Gastrocnemius medialis (tissue), 4 donors: ENCODE measurements at places on chromosomes 7 and 10. TPM values are rescaled to one million over a fixed set of nuclear protein-coding genes. Genes with fewer than 3 reads are reported as not detected.

TAS2R3 gene
- 0.92 TPM for total RNA-seq

HABP2 gene
- total RNA-seq: not detected

VPS37D gene
- 2.2 TPM for total RNA-seq

CFAP70 gene
- 0.98 TPM for total RNA-seq

RTKN2 gene
- total RNA-seq: not detected

AOAH gene
- total RNA-seq: 0.17 TPM

GRCh38 chr10:71770255-71770654 lies 3.1 kb downstream of the VSIR start:
- no peak overlapping the region for H3K4me3 ChIP-seq
- no peak for DNase-seq

DNA sequence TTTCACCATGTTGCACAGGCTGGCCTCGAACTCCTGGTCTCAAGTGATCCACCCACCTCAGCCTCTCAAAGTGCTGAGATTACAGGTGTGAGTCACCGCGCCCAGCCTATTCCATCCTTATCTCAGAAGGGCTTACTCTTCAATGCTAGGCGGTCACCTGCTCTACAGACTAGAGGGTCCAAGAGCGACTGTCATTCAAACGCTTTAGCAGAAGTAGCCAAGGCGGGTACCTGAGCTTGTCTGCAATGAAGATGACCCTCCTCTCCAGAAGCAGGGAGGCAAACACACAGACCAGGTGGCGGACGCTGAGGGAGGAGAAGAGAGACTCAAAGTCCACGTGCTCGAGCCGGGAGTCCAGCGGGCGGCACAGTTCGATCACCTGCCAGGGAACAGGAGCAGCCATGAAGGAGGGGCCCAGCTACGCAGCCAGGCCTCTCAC lies 65.1 kb upstream of the MKRN1 start:
- no peak overlapping the region for H3K27ac ChIP-seq
- no peak overlapping the region for H3K4me3 ChIP-seq
- peaks cover 14% of the 10 kb centered on the region for H3K4me1 ChIP-seq
- DNase-seq: no peak
- no peaks in the 10 kb centered on the region for H3K27me3 ChIP-seq

GRCh38 chr10:23540401-23541030 lies 101.6 kb downstream of the OTUD1 start:
- H3K27ac ChIP-seq: no peak overlapping the region
- no peak for DNase-seq
- H3K4me1 ChIP-seq: no peaks in the 10 kb centered on the region

GRCh38 chr10:103451831-103452505 lies at the start of gene CALHM2:
Gene CALHM2, minus strand, starts transcription at chr10:103452370. Its CDS starts 2,429 bp downstream, at chr10:103449941.
- no peaks in the 10 kb centered on the region for H3K27me3 ChIP-seq
- peak; percentile 31 for DNase-seq
- H3K4me1 ChIP-seq: peaks cover 10% of the 10 kb centered on the region
- H3K27ac ChIP-seq: peak within 1 kb of the TSS; percentile 80
- H3K4me3 ChIP-seq: peak within 1 kb of the TSS; percentile 70
- H3K36me3 ChIP-seq: peaks cover 31% of the 10 kb centered on the region

DNA sequence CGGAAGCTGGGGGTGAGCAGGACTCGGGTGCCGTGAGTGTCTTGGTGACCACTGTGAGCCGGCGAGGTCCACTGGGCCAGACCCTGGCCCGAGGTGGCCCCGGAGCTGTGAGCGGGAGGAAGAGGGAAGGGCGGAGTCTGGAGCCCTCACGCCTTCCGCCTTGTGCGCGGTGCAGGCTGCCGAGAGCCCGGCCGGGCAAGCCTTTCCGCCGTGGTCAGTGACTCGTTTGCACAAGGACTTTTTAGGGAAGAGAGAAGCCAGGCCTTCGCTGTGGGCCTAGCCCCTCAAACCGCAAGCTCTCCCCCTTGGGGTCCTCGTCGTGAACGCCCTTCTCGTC lies 40.9 kb upstream of the ZNF32 start:
- DNase-seq: peak; percentile 54
- no peaks in the 10 kb centered on the region for H3K4me1 ChIP-seq
- peak overlapping the region; percentile 63 for H3K4me3 ChIP-seq
- H3K27me3 ChIP-seq: no peaks in the 10 kb centered on the region

- H3K27me3 ChIP-seq: no peaks in the 10 kb centered on the region
- H3K27ac ChIP-seq: no peak overlapping the region
- no peak overlapping the region for H3K4me3 ChIP-seq
- no peaks in the 10 kb centered on the region for H3K36me3 ChIP-seq
Observed at GRCh38 chr7:16702441-16702840, 51.1 kb upstream of the TSPAN13 start.

- no peaks in the 10 kb centered on the region for H3K36me3 ChIP-seq
- H3K27ac ChIP-seq: no peak overlapping the region
- no peak overlapping the region for H3K4me3 ChIP-seq
- DNase-seq: no peak
- H3K4me1 ChIP-seq: no peaks in the 10 kb centered on the region
Observed at GRCh38 chr10:98078774-98079173, 48.4 kb upstream of the CRTAC1 start.

DNA sequence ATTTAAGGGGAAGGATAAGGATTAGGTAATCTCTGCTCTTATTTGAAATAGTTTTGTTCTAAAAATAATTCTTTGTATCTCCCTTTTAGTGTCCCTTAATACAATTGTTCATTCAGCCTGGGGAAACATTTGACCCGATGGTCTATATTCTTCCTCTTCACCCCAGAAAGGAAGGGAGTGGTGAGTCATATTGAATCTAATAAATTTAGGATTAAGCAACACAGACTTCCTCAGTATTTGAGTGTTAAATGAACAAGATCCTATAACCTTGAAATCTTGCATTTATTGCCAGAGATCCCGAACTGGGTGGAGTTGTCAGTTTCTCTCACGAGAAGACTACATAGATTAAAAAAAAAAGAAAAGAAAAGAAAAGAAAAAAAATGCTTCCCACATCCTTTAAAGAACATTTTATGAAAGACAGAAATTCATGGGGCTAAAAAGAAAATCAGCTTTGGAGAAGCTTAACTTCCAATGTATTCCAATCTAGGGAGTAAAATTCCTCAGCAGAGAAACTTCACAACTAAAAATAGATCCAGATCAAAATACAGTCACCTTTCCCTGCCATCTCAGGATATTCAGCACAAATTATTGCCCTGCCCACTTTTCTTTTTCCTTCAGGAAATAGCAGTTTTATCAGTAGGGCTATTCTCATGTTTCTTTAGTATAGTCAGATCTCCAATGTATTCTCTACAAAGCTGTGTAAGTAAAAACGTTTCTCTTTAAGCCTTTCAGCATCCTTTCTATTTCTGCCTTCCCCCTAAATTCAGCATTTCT lies 82.2 kb downstream of the SEMA3D start:
- no peak for DNase-seq
- H3K36me3 ChIP-seq: no peaks in the 10 kb centered on the region
- no peaks in the 10 kb centered on the region for H3K27me3 ChIP-seq
- H3K4me1 ChIP-seq: no peaks in the 10 kb centered on the region
- H3K27ac ChIP-seq: no peak overlapping the region
- H3K4me3 ChIP-seq: no peak overlapping the region

DNA sequence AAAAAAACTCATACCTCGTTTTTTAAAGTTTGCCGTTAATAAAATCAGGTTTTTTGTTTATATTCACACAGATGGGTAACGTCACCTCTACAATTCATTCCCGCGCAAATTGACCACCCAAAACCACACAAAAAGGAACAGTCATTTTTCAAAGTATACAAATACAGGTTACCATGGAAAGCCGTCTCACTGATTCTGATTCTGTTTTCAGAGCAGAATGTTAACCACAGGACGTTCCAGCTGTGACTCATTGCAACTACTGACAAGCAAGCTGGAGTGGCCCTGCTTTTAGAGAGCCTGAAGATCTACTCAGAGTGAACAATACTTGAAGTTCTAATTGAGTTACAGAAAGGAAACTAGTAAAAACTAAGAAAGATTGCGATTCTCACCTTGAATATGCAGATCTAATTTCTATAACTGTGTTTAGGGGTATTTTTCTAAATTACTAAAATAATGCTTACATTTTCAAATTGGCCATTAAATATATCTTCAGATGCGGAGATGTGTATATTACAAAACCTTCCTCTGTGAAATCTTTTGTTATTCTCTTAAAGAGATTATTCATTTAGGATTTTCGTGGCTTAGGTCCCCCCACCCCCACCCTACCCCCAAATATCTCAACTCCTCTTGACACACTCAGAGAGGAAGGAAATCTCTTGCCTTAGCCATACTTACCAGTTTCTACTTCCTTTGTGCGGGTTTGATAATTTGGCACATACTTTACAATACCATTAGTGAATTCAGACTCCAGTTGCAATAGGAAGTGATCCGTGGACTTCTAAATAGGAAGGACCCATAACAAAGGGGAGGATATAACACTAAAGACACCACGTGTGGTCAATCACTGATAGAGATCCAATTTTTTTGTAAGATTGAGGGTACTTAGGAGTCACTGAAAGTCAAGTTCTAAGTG lies 106.0 kb downstream of the CUBN start:
- DNase-seq: peak; percentile 51
- no peaks in the 10 kb centered on the region for H3K36me3 ChIP-seq
- H3K4me3 ChIP-seq: no peak overlapping the region
- peak overlapping the region; percentile 46 for H3K27ac ChIP-seq

GRCh38 chr10:15229268-15229667 lies 60.8 kb upstream of the NMT2 start:
- no peak overlapping the region for H3K4me3 ChIP-seq
- no peaks in the 10 kb centered on the region for H3K4me1 ChIP-seq
- DNase-seq: no peak

DNA sequence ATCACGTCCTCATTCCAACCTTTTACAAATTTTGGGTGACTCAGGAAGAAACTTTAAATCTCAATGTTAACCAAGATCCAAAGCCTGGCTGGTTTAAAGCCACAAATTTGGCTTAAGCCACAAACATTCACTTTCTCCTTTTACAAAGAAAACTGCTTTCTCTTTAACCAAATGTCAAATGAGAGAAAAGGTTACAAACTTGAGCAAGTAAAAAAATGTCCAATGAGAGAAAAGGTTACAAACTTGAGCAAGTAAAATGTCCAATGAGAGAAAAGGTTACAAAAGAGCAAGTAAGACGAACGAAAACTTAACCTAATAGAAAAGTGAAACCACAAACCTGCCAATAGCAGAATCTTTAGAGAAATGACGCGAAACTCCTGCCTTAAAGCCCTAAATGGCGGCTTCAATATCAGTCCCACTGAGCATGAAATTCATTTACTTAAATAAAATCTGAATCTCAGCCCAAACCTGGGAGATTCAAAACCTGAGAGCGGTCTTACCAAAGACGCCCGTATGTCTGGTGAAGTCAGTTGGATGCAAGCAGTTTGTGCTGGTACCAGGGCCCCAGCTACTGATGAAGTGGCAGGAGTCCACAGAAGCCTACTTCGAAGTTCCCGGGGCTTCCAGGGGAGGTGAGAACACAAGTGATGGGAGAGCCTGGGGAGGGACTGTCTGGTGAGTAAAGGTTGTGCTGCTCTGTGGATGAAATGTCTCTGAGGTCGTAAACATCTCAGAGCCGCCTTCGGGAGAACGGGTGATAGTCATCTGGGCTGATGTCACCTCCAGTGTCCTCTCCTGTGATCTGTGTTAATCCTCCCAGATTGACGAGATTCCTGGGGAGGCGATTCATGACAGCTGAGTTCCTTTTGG lies 74.6 kb downstream of the PAXIP1 start:
- H3K36me3 ChIP-seq: no peaks in the 10 kb centered on the region
- H3K27ac ChIP-seq: peak overlapping the region; percentile 83
- peak; percentile 33 for DNase-seq
- peak overlapping the region; percentile 77 for H3K4me3 ChIP-seq
- no peaks in the 10 kb centered on the region for H3K27me3 ChIP-seq
- peaks cover 9% of the 10 kb centered on the region for H3K4me1 ChIP-seq

DNA sequence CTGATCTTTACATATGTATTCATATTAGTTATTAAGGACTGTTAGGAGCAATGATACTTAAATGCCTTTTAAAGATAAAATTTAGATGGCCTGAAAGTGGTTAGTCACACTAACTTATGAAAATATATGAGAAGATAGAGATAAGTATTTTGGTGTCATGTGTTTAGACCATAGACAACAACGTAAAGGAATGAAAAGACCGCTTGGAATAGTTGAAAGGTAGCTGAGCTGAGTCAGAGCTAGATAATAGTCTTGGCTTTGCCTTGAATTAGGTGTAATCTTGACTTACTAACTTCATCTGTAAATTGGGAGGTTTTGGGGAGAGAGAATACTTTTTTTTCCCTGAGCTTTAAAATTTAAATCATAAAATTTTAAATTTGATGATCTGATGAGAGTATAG lies 127.0 kb downstream of the LYZL1 start:
- H3K4me3 ChIP-seq: no peak overlapping the region
- peaks cover 76% of the 10 kb centered on the region for H3K4me1 ChIP-seq
- H3K36me3 ChIP-seq: peaks cover 13% of the 10 kb centered on the region
- H3K27me3 ChIP-seq: no peaks in the 10 kb centered on the region

DNA sequence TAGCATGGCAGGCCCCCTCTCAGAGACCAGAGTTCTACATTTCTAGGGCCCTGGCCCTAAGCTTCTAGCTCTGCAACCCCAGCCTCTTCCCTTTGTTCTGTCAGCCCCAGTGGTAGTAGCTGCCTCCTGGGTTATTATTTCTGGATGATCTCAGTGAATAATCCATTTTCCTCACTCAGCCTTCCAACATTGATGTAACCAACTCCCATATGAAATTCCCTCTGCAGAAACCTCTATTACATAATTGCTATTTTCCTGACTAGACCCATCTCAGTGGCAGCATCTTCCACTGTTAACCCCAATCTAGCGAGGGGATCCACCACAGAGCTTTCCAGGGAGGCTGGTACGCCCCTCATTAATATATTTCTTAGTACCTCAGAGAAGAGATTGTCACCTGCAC lies 49.8 kb downstream of the FHIP2A start:
- no peak for DNase-seq
- H3K27ac ChIP-seq: no peak overlapping the region
- no peaks in the 10 kb centered on the region for H3K27me3 ChIP-seq
- H3K4me1 ChIP-seq: peaks cover 3% of the 10 kb centered on the region
- no peak overlapping the region for H3K4me3 ChIP-seq

- H3K27me3 ChIP-seq: no peaks in the 10 kb centered on the region
- no peak overlapping the region for H3K4me3 ChIP-seq
- H3K27ac ChIP-seq: peak overlapping the region; percentile 83
- no peak for DNase-seq
- H3K36me3 ChIP-seq: no peaks in the 10 kb centered on the region
Observed at GRCh38 chr7:43879477-43879876, 10.2 kb upstream of the MRPS24 start.

DNA sequence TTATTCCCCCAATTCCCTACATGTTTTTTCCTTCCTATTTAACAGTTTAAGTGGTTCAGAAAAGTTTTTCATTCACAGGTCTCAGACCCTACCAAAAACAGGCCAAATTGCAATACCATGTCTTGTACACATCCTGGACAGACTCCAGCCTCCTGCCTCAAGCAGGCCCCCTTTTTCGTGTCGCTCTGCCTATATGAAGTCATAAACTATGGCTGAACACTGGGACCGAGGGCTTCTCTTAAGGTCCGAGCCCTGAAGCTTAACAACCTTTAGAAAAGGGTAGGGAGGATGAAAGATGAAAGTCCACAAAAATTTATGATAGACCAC lies 1.4 kb downstream of the FBXW4 start:
- no peaks in the 10 kb centered on the region for H3K36me3 ChIP-seq
- peak overlapping the region; percentile 87 for H3K27ac ChIP-seq
- no peak for DNase-seq
- peak overlapping the region; percentile 87 for H3K4me3 ChIP-seq
- peaks cover 23% of the 10 kb centered on the region for H3K4me1 ChIP-seq
- H3K27me3 ChIP-seq: no peaks in the 10 kb centered on the region
